ENCODE measurements at places on chromosomes 1 and 21. TPM values are rescaled to one million over a fixed set of nuclear protein-coding genes. Genes with fewer than 3 reads are reported as not detected.

- peak; percentile 56 for DNase-seq
Observed at GRCh38 chr1:24047110-24047477, 64.8 kb downstream of the MYOM3 start.

GRCh38 chr1:51945591-51945990 is 44.9 kb downstream of the RAB3B start:
- no peak for DNase-seq

DNA sequence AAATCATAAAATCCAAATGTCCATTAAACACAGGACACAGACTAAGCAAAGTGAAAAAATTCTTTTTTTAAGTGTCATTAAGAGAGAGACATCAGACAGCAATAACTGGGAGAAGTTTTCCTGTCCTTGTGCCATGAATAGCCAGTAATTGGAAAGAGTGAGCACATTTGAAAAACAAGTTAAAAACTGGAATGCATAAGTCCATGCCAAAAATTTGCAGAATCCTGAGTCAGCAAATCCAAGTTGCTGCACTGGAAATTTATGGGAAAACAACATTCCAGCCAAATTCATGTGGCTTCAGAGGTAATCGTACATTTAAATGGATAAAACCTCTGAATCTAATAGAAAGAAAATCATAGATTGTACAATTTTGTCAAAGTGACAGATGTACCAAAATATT is 291.4 kb downstream of the LRRC40 start:
- peak; percentile 34 for DNase-seq

DNA sequence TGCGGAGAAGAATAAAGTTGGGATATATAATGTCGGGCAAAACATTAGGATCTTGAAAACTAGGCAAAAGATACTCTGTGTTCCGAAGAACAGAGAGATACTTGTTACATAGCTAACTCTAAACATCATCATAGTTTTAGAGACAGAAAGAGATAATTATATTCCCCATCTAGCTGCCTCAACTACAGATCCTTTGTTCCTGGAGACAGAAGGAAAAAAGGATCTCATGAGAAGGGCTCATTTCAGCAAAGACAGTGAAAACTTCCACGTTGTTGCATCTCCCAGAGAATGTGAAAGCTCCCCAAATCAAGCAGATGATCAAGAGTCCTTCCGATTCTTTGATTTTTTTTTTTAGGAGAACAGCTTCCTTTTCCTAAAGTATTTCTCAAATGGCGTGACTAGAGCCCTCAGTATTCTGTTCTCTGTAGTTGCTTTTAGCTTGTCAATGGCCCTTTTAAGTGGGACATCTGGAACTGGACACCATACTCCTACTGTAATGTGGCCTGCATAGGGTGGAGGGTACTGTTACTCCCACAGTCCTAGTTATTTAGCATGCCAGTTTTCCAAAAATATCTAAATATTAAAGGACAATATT is 1048.2 kb downstream of the TTLL7 start:
- no peak for DNase-seq

GRCh38 chr1:88401313-88401712 is 282.8 kb upstream of the PKN2 start:
- no peak for DNase-seq

Gene FCRL1
- total RNA-seq = not detected

GRCh38 chr1:161725908-161726472 is 4.6 kb downstream of the FCRLB start:
- peak; percentile 63 for DNase-seq

Gene IFFO2
- total RNA-seq = 11.4 TPM

DNA sequence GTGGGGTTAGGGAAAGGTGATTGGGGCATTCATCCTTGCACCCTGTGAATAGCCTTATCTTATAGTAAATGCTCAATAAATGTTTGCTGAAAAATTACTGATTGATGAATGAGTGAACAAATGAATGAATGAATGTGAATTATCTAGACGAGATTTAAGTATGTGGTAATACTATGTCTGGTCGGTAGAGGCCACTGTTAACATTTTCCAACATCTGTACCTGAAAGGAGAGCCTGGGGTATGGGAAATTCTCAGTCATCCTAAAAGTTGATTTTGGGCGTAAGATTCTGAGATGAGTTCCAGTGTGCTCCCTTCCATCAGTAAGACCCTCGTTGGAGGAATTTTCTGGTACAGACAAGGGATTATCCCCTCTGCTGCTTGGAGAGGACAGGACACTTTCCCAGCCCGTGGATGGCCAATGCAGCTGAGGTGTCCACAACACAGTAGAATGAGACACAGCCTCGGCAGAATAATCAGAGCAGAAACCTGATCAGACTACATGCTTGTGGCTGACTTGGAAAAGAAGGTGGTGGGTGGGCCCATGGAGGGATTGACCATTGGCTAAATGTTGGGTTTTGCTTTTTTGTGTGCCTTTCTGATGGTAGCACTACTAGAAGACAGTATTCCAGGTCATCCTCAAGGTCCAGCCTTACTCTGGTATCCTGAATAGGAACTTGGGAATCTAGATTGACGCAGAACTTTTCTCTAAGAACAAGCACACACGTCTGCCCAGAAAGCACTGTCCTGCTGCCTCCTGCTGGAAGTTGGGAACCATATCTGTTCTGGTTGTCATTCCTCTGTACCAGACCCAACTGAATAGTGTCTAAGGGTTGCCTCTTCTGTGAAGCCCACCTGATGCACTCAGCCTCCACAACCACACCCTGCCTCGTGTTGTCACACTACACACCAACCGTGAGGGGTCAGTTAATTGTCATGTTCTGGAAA is 262.0 kb downstream of the TNR start:
- DNase-seq = no peak

Gene RAB42
- total RNA-seq = 6.1 TPM

DNA sequence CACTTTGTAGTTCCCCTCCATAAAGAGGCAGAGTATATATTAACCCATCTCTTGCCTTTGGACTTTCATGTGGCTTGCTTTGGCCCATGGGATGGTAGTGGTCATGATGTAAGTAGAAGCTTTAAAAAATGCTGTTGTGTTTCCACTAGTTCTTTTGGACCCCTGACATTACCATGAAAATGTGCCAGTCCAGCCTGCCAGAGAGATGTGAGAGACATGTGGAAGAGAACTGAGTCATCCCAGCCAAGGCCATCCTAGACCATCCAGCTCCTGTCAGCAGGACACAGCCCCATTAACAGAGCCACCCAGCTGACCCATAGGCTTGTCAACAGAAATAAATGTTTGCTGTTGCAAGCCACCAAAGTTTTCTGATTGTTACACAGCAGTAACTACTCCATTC is 3.9 kb upstream of the CD101 start:
- no peak for DNase-seq

Gene KIAA0040
- total RNA-seq = 4.0 TPM

DNA sequence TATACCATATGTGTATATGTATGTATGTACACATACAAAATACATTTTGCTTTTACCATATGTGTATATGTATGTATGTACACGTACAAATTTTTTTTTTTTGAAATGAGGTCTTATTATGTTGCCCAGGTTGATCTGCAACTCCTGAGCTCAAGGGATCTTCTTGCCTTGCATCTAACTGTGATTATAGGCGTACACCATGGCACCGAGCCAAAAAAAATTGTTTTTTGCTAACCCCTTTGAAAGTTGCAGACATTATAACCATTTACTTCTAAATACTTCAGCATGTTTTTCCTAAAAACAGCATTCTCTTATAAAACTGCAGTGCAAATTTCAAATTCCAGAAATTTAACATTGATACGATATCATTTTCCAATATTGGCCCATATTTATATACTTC is 147.0 kb downstream of the POU2F1 start:
- no peak for DNase-seq

Gene GBP5
- 10.4 TPM for total RNA-seq

DNA sequence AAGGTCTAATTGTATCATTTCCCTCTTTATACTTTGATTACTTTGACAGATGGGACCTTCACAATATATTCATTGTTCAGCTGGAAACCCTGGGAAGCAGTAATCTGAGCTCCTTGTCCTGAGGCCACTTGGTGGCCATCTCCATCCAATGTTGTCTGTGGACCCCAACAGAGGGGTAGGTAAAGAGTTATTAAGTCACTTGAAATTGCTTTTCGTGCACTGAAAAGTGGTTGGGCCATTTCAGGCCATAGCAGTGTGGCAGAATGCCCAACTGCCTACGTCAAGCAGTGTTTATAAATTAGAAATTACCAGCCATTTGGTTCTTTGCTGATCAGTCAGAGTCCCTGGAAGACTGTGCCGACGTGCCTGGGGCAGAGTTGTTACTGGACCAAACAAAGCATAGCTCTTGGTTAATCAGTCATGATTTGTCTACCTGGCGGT is 308.3 kb upstream of the USP25 start:
- no peak for DNase-seq

DNA sequence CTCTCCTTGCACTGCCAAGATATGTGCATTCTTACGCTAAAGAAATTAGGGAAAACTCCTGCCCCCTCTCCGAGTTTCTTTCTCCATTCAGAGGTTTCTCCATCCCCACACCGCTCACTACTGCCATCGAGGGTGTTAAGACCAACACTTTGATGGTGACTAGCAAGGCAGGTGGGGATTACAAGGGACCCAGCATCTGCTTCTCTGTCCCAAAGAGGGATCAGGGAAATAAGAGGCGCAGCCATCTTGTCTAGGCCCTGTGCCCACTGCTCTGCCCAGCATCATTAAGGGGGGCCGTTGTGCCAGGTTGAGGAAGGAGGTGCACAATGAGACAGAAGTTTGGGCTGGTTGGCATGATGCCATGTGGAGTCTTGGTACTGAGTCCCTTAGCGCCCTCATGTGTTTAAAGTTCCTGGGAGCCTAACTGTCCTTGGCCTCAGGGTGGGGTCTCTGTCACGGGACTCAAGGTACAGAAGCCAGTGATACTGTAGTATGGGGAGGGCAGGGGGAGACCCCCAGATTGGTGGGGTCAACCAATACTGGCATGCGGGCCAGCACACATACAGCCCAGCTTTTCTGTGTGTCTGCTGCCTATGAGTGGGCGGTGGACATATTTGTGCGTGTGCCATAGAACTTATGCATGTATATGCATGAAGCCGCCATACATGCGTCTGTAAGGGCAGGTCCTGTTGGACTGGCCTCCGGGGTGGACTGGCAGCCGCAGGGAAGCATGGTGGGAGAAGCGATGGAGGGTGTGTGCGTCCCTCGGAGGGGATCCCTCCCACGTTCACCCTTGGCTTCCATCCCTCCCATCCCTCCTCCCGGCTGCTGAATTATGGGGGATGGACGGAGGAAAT is 5.5 kb downstream of the EFNA3 start:
- DNase-seq = no peak

Gene RPE65
- total RNA-seq = not detected

- no peak for DNase-seq
Observed at GRCh38 chr1:207811920-207812720, 60.3 kb downstream of the CD46 start.

Gene CACHD1
- 0.34 TPM for total RNA-seq

DNA sequence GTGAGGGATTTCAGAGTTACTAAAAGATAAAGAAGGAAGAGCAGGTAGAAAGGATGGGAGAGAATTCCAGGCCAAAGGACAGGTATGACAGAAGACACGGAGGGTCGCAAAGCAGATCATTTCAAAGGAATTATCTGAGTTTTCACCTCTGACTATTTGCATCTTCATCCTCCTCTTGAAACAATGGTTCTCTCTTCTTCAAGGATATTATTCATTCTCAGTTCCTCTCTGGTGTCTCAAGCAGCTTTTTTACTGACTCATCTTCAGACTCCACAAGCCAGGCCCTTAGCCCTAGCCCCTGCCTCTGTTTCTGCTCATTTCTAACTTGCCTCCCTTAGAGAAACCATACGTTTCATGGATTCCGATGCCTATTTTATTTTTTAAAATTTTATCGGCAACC is 15.0 kb downstream of the DDX59 start:
- no peak for DNase-seq

Gene CACNA1S
- not detected for total RNA-seq

DNA sequence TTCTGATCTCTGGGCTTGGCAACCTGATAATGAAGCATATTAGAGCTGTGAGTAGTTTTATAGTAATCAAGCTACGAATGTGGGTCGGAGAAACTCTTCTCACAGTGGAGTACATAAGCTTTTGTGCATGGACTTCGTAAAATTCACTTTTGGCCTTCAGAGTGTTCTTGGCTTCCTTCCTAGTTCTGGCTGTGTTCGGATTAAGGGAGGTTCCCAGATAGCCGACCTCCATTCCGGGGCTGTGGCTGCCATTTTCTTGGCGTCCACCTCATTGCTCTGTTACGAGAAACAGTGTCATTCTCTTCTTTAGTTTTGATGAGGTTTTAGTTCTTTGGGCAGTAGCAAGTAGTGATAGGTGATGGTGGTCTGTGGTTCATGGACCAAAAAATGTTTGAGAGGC is 26.3 kb downstream of the CAMTA1 start:
- DNase-seq = no peak

DNA sequence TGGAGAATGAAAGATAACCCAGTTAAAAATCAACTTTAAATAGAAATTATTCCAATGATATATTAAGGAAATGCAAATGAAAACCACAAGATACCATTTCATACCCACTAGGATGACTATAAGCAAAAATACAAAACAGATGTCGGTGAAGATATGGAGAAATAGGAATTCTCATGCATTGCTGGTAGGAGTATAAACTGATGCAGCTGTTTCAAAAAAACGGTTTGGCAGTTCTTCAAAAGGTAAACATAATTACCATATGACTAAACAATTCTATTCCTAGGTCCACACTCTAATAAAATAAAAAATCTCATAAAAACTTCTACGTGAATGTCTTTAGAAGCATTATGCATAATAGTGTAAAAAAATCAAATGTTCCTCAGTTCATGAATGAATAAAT is 763.3 kb upstream of the BRINP3 start:
- DNase-seq = no peak

DNA sequence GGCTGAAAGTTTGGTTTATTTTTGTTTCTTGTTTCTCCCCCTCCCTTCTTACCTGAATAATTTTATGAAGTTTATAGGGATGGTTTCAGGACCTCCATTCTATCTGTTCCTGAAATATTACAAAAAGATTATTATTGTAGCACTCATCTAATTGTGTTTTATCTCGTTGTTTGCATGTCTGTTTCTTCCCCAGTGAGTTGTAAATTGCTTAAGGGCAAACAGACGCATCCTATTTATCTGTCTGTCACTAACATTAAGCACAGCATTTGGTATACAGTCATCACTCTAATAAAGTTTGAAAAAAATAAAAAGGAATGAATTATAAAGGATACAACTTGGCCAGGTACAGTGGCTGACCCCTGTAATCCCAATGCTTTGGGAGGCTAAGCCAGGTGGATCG is 123.5 kb downstream of the LRRC7 start:
- no peak for DNase-seq

Gene MSH4
- total RNA-seq = not detected

DNA sequence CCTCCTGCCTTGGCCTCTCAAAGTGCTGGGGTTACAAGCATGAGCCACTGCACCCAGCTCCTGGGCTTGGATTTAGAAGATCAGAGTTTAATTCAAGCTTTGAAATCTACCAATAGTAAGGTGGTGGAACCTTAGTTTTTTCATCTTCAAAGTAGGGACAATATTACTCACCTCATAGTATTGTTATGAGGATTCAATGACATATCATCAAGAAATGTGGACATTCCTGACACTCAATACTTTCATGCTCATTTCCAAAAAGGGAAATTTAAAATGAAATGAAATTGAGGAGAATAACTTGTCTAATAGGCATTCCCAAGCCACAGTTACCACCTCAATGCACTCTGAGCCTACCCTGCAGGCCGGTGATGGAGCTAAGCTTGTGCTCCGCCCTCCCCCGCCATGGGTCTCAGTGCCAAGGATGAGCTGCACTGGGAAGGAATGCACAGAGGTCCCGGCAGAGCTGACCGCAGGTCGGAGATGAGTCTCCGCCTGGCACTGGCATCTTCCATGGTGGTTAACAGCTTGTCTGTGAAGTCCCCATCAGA is 56.5 kb upstream of the BCAR3 start:
- DNase-seq = peak; percentile 97

Gene GJA5
- not detected for total RNA-seq

Gene C1orf210
- total RNA-seq = not detected

- DNase-seq = no peak
Observed at GRCh38 chr1:74679811-74680210, 6.2 kb upstream of the ERICH3 start.

Gene B3GALT2
- 1.8 TPM for total RNA-seq
